Heart right ventricle (tissue), 16 donors: ENCODE measurements at places on chromosomes 16 and 17.
A peak's percentile ranks its signal among the peaks of the same experiment; 100 is the strongest.

- no peak overlapping the region for H3K4me3 ChIP-seq
- no peaks in the 10 kb centered on the region for H3K27me3 ChIP-seq
- H3K4me1 ChIP-seq = no peaks in the 10 kb centered on the region
- H3K27ac ChIP-seq = no peak overlapping the region
- no peak for DNase-seq
- no peaks in the 10 kb centered on the region for H3K36me3 ChIP-seq
Observed at GRCh38 chr17:56497132-56497531, 96.4 kb upstream of the NOG start.

GRCh38 chr17:17682737-17683680 is 1.8 kb downstream of the RAI1 start:
- H3K27me3 ChIP-seq = no peaks in the 10 kb centered on the region
- peak overlapping the region; percentile 93 for H3K27ac ChIP-seq
- H3K4me1 ChIP-seq = peaks cover 45% of the 10 kb centered on the region
- no peaks in the 10 kb centered on the region for H3K36me3 ChIP-seq

- no peak overlapping the region for H3K27ac ChIP-seq
- H3K36me3 ChIP-seq = peaks cover 4% of the 10 kb centered on the region
- H3K27me3 ChIP-seq = no peaks in the 10 kb centered on the region
- no peaks in the 10 kb centered on the region for H3K4me1 ChIP-seq
- no peak overlapping the region for H3K4me3 ChIP-seq
Observed at GRCh38 chr17:17325816-17326215, 22.6 kb downstream of the NT5M start.

- no peak overlapping the region for H3K4me3 ChIP-seq
- H3K36me3 ChIP-seq = no peaks in the 10 kb centered on the region
- peaks cover 33% of the 10 kb centered on the region for H3K27me3 ChIP-seq
- no peak overlapping the region for H3K27ac ChIP-seq
Observed at GRCh38 chr16:1858189-1858865, 13.6 kb downstream of the MEIOB start.

- no peaks in the 10 kb centered on the region for H3K36me3 ChIP-seq
- H3K27me3 ChIP-seq = no peaks in the 10 kb centered on the region
- no peak overlapping the region for H3K27ac ChIP-seq
- no peak for DNase-seq
- no peak overlapping the region for H3K4me3 ChIP-seq
Observed at GRCh38 chr17:78249818-78250806, 18.7 kb downstream of the TMEM235 start.

DNA sequence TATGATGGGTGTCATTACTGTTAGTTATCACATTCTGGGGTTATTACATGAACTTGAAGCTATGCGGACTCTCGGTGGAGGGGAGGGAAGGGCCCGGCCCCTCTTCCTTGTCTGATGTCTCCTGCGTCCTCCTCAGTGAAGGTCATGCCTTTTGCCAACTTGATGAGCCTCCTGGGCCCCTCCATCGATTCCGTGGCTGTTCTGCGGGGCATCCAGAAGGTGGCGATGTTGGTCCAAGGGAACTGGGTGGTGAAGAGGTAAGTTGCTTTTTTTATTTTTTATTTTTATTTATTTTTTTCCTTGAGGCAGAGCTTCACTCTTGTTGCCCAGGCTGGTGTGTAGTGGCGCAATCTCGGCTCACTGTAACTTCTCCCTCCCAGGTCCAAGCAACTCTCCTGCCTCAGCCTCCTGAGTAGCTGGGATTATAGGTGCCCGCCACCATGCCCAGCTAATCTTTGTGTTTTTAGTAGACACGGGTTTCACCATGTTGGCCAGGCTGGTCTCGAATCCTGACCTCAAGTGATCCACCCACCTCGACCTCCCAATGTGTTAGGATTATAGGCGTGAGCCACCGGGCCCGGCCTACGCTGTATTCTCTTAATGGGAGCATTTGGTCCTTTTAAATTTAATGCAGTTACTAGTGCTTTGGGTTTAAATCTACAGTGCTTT is 21.6 kb downstream of the POLR3E start:
- peaks cover 90% of the 10 kb centered on the region for H3K36me3 ChIP-seq
- H3K4me1 ChIP-seq = peaks cover 13% of the 10 kb centered on the region
- H3K27me3 ChIP-seq = no peaks in the 10 kb centered on the region
- DNase-seq = no peak
- no peak overlapping the region for H3K27ac ChIP-seq

- H3K27ac ChIP-seq = peak overlapping the region; percentile 64
- H3K4me3 ChIP-seq = peak overlapping the region; percentile 70
- DNase-seq = peak; percentile 53
- no peaks in the 10 kb centered on the region for H3K36me3 ChIP-seq
Observed at GRCh38 chr16:2339521-2340484, 725 bp downstream of the ABCA3 start.

GRCh38 chr17:49269356-49269755 is 38.8 kb upstream of the PHOSPHO1 start:
- no peak for DNase-seq
- no peaks in the 10 kb centered on the region for H3K4me1 ChIP-seq
- H3K4me3 ChIP-seq = no peak overlapping the region
- no peaks in the 10 kb centered on the region for H3K27me3 ChIP-seq

DNA sequence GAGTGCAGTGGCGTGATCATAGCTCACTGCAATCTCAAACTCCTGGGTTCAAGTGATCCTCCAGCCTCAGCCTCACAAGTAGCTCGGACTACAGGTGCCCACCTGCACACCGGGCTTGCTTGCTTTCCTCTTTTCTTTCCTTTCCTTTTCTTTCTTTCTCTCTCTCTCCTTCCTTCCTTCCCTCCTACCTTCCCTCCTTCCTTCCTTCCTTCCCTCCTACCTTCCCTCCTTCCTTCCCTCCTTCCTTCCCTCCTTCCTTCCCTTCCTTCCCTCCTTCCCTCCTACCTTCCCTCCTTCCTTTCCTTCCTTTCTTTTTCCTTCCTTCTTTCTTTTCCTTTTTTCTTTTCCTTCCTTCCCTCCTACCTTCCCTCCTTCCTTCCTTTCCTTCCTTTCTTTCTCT is 225.5 kb downstream of the MRTFB start:
- no peak overlapping the region for H3K4me3 ChIP-seq
- no peaks in the 10 kb centered on the region for H3K36me3 ChIP-seq
- H3K27me3 ChIP-seq = no peaks in the 10 kb centered on the region
- H3K4me1 ChIP-seq = peaks cover 5% of the 10 kb centered on the region
- H3K27ac ChIP-seq = no peak overlapping the region

DNA sequence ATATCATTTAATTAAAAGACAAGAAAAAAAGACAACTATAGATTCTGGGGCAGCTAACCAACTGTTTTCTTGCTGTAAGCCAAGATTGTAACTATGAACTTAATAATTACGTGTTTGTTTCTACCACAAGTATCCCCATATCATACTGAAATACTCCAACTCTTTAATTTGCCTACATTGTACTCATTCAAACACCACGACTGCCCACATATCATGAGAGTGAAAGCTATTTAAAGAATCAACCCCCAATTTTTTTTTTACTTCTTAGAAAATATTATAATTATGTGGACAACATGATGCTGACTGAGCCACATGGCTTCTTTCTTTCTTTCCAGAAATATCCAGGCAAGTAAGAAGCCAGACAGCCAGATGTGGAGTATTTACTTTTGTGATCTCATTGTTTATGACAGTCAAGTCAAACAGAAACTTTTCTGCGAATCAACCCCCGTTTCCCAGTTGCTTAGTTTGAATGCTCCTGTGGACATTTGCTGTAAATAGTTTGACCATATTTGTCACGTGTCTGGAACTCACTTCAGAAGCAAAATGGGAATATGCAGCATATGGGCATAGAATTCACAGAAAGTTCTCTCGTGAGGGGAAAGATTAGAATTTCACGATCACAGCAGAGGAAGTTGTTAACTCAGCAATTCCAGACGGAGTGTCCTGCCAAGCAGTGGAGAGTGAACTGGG is 126.8 kb upstream of the PSMD7 start:
- no peaks in the 10 kb centered on the region for H3K27me3 ChIP-seq
- no peaks in the 10 kb centered on the region for H3K4me1 ChIP-seq
- no peak for DNase-seq
- peak overlapping the region; percentile 6 for H3K27ac ChIP-seq

DNA sequence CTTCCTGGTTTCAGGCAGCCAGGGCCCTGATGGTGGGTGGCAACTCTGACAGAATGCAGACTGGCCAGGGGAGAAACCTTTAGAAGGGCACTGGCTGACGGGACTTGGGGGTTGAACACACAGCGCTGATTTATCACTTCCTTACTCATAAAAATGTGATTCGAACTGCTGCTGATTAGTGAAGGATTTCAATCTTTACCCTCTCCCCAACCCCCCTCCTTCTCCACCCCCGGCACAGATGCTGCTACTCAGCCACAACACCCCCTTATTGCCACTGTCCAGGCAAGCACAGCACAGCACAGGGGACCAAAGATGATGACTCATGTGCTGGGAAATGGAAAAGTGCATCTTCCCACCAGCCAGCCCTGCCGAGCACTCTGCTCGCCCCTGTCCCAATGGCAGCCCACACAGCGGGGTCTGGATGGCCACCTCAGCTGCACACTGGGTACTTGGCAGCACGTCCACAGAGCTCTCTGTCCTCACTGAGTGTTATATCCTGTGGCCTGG is 70.1 kb downstream of the SMG6 start:
- H3K27ac ChIP-seq = peak overlapping the region; percentile 70
- H3K36me3 ChIP-seq = peaks cover 53% of the 10 kb centered on the region
- no peaks in the 10 kb centered on the region for H3K27me3 ChIP-seq

DNA sequence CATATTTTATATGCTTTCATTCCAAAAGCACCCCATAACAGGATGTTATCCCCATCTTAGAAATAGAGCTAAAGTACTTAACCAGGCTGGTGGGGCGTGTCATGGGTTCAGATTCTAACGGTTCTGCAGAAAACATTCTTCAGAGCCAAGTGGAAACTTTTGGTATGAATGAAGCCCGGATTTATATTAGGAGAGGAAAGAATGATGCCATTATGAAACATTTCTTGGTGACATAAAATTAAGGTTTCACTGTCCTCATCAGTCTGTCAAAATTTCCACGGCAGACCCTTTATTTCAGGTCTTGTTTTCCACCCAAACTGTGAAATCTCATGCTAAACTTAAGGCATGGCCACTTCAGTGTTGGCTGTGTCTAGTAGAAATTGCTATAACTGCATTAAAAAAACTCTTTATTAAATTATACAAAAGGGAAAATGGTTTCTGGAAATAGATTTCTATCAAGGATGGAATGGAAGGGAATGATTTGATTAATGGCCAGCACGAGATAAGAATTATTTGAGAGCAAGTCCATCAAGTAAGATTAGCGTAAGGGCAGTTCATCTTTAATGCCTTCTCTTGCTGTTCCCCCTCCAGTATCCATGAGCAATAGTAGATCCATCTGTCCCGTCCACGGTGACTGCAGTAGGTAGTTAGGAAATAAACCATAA is 11.7 kb downstream of the PRKCA start:
- no peaks in the 10 kb centered on the region for H3K36me3 ChIP-seq
- no peak overlapping the region for H3K27ac ChIP-seq
- H3K27me3 ChIP-seq = no peaks in the 10 kb centered on the region

GRCh38 chr16:4420505-4421105 is 4.2 kb upstream of the CORO7 start:
- DNase-seq = no peak
- no peaks in the 10 kb centered on the region for H3K36me3 ChIP-seq
- no peaks in the 10 kb centered on the region for H3K27me3 ChIP-seq
- peaks cover 15% of the 10 kb centered on the region for H3K4me1 ChIP-seq
- H3K27ac ChIP-seq = no peak overlapping the region
- H3K4me3 ChIP-seq = no peak overlapping the region

- peaks cover 20% of the 10 kb centered on the region for H3K27me3 ChIP-seq
- no peaks in the 10 kb centered on the region for H3K36me3 ChIP-seq
- no peak for DNase-seq
- H3K27ac ChIP-seq = no peak overlapping the region
Observed at GRCh38 chr16:2971134-2971984, 2.2 kb downstream of the PAQR4 start.

DNA sequence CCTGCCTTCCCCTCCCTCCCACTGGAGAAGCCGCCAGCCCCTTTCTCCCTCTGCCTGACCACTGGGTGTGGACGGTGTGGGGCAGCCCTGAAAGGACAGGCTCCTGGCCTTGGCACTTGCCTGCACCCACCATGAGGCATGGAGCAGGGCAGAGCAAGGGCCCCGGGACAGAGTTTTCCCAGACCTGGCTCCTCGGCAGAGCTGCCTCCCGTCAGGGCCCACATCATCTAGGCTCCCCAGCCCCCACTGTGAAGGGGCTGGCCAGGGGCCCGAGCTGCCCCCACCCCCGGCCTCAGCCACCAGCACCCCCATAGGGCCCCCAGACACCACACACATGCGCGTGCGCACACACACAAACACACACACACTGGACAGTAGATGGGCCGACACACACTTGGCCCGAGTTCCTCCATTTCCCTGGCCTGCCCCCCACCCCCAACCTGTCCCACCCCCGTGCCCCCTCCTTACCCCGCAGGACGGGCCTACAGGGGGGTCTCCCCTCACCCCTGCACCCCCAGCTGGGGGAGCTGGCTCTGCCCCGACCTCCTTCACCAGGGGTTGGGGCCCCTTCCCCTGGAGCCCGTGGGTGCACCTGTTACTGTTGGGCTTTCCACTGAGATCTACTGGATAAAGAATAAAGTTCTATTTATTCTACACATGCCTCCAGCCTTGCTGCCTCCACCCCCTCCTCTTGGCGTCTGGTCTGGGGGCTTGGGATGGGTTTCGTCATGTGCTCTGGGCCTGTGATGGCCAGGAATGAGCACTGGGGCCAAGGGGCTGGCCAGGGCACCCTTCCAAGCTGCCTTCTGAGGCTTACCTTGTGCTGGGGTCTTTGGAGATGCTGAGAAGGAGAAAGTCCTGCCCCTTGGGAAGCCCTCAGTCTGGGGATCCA is 7.3 kb downstream of the GJD3 start:
- no peaks in the 10 kb centered on the region for H3K36me3 ChIP-seq
- no peak overlapping the region for H3K4me3 ChIP-seq
- no peaks in the 10 kb centered on the region for H3K27me3 ChIP-seq
- no peak overlapping the region for H3K27ac ChIP-seq

DNA sequence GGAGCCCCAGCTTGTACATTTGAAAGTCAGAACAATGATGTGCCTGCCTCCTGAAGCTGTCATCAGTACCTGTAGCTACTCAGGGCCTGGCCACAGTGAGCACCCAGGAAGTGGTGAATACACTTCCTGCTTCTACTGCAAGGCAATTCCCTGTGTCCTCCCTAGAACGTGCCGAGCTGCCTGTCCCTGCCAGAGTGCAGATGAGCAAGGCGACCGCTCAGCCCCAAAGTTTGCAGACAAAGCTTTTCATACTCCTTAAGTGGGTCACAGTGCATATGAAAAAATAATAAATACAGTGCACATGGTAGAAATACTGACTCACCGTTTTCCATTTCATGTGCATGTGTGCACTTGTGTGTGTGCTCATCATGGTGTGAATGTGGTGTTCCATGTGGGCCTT is 77.3 kb downstream of the MPRIP start:
- peak overlapping the region; percentile 85 for H3K27ac ChIP-seq
- no peaks in the 10 kb centered on the region for H3K27me3 ChIP-seq
- H3K36me3 ChIP-seq = no peaks in the 10 kb centered on the region
- H3K4me3 ChIP-seq = no peak overlapping the region
- no peak for DNase-seq
- H3K4me1 ChIP-seq = peaks cover 76% of the 10 kb centered on the region
